ENCODE measurements at places on chromosomes 13 and 19.

DNA sequence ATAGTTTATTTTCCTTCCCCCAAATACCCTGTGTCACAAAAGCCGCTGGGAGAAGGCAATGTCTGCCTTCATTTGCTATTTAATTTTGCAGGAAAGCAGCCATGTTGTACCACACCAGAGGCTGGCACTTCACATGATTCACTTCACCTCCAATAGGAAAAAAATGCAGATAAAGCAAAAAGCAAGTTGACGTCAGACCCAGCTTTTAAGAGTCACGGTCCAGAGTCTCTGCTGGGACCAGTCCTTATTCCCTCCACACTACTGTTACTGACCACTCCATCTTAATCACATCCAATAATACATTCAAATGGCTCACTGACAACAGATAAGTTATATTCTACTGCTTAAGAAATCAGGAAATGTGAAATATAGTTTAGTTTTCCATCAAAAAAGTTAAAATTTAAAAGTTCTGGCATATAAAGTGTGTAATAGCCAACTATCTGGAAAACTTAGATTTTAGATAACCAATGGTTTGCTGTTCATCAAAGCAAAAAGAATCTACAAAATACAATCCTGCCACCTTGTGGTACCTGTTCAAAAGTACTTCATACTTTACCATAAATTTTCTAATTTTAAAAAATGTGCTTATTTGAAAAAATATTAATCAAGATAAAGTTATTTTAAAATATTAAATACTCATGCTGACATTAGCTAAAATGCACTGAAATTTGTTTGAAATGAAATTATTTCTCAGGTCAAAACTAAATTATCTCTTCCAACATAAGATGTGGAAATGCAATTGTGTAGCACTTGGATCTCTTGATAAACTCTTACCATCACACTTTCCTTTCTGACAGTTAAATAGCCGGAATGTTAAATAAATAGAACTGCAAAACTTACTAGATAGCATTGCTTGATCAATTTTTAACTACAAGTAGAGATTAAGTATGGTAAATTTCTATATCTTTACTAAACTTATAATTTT is 97.3 kb downstream of the SERP2 start:
- no peak overlapping the region for H3K27ac ChIP-seq
- H3K36me3 ChIP-seq = no peaks in the 10 kb centered on the region
- H3K4me3 ChIP-seq = no peak overlapping the region

GRCh38 chr13:28557725-28558520 is 63.0 kb upstream of the FLT1 start:
- no peaks in the 10 kb centered on the region for H3K4me1 ChIP-seq
- H3K4me3 ChIP-seq = no peak overlapping the region
- no peaks in the 10 kb centered on the region for H3K36me3 ChIP-seq

DNA sequence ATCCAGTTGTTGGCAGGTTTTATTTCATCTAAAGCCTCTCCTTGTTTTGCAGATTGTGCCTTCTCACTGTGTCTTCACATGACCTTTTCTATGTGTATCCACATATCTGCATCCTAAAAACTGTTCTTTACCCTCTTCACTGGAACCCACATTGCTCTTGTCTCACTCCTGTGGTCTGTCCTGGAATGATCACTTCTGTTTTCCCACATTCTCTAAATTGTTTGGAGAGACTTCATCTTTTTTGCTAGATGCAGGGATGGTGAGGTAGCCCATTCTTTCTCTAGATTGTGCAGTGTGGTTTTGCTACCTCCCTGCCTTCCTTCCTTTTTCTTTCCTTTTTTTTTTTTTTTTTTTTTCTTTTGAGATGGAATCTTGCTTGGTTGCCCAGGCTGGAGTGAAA is 608.6 kb upstream of the MIR17HG start:
- H3K4me3 ChIP-seq = no peak overlapping the region
- H3K36me3 ChIP-seq = no peaks in the 10 kb centered on the region
- no peaks in the 10 kb centered on the region for H3K4me1 ChIP-seq
- H3K27ac ChIP-seq = no peak overlapping the region
- DNase-seq = no peak

DNA sequence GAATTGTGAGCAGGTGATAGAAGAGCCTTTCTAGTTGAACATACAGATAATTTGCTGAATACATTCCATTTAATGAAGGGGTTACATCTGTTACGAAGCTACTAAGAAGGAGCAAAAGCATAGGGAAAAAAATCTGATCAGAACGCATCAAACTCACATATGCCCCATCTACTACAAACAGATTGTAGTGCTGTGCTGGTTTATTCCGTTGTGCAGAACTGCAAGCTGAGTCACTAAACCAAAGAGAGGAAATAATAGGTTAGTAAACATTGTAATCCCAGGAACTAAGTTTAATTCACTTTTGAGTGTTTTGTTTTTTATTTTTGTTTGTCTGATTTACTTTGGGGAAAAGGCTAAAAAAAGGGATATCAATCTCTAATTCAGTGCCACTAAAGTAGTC is 136.3 kb downstream of the CDK8 start:
- H3K4me1 ChIP-seq = peaks cover 6% of the 10 kb centered on the region
- no peak overlapping the region for H3K27ac ChIP-seq
- H3K27me3 ChIP-seq = no peaks in the 10 kb centered on the region
- H3K36me3 ChIP-seq = peaks cover 14% of the 10 kb centered on the region

DNA sequence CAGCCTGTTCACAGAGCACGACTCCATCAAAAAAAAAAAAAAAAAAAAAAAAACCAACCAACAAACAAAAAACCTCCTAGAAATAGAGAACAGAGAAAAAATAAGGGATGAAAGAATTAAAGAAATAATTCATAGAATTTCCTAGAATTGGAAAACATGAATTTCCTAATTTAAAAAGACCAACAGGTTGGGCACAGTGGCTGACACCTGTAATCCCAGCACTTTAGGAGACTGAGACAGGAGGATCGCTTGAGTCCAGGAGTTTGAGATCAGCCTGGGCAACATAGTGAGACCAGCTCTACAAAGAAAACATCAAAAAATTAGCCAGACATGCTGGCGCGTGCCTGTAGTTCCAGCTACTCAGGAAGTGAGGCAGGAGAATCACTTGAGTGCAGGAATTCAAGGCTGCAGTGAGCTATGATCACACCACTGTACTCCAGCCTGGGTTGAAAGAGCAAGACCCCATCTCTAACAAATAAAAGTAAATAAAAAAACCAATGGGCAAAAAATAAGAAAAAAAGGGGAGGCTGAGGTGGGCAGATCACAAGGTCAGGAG is 6.5 kb downstream of the SPART start:
- H3K4me3 ChIP-seq = no peak overlapping the region
- H3K4me1 ChIP-seq = peaks cover 36% of the 10 kb centered on the region
- DNase-seq = no peak
- H3K27me3 ChIP-seq = peaks cover 3% of the 10 kb centered on the region
- peaks cover 5% of the 10 kb centered on the region for H3K36me3 ChIP-seq
- H3K27ac ChIP-seq = no peak overlapping the region

- H3K36me3 ChIP-seq = no peaks in the 10 kb centered on the region
- H3K27ac ChIP-seq = no peak overlapping the region
- no peaks in the 10 kb centered on the region for H3K27me3 ChIP-seq
- no peak overlapping the region for H3K4me3 ChIP-seq
- no peak for DNase-seq
- H3K4me1 ChIP-seq = no peaks in the 10 kb centered on the region
Measured at GRCh38 chr13:69580255-69580654, 527.4 kb upstream of the ATXN8OS start.

DNA sequence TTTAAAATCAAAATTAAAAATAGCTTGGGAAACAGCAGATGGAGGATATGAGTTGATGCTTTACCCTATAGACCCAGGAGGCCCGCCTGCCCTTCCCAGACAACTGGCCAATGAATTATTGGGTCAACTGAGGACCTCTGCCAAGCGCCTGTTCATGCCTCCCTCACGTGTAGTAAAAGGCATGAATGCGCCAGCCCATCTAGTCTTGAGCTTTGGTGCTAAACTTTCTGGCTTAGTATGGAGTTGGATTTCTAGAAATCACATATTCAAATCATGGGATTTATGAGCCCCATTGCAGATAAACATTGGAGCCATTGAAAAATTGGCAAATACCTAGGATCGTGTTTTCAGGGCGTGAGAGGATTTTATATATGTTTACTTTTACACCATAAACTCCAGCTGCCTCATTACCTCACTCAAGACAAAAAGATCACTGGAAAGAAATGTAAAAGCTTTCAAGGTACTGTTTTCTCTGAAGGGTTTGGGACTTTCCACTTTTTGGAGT is 47.1 kb downstream of the COL4A2 start:
- DNase-seq = no peak
- no peak overlapping the region for H3K4me3 ChIP-seq
- H3K27ac ChIP-seq = no peak overlapping the region
- H3K27me3 ChIP-seq = peaks cover 13% of the 10 kb centered on the region
- H3K4me1 ChIP-seq = no peaks in the 10 kb centered on the region

- peaks cover 38% of the 10 kb centered on the region for H3K4me1 ChIP-seq
- H3K4me3 ChIP-seq = peak overlapping the region; percentile 87
- H3K27ac ChIP-seq = peak overlapping the region; percentile 96
- H3K27me3 ChIP-seq = no peaks in the 10 kb centered on the region
- H3K36me3 ChIP-seq = peaks cover 5% of the 10 kb centered on the region
- no peak for DNase-seq
Measured at GRCh38 chr19:9786342-9786741, 17.8 kb upstream of the ZNF846 start.

GRCh38 chr13:44220948-44221347 is 152.7 kb upstream of the SERP2 start:
- no peak for DNase-seq
- H3K27ac ChIP-seq = no peak overlapping the region
- H3K4me3 ChIP-seq = no peak overlapping the region
- H3K36me3 ChIP-seq = no peaks in the 10 kb centered on the region

GRCh38 chr13:51844862-51845573 is at the start of gene TMEM272:
TMEM272 (minus strand) TSS chr13:51845177; CDS start chr13:51838530, 6,647 bp downstream.
- H3K27me3 ChIP-seq = peaks cover 19% of the 10 kb centered on the region
- H3K36me3 ChIP-seq = no peaks in the 10 kb centered on the region
- no peak within 1 kb of the TSS for H3K27ac ChIP-seq

- H3K27me3 ChIP-seq = no peaks in the 10 kb centered on the region
- peaks cover 32% of the 10 kb centered on the region for H3K36me3 ChIP-seq
- no peak for DNase-seq
- no peak overlapping the region for H3K4me3 ChIP-seq
- peaks cover 76% of the 10 kb centered on the region for H3K4me1 ChIP-seq
Measured at GRCh38 chr13:99385940-99386339, 78.7 kb upstream of the GPR183 start.

DNA sequence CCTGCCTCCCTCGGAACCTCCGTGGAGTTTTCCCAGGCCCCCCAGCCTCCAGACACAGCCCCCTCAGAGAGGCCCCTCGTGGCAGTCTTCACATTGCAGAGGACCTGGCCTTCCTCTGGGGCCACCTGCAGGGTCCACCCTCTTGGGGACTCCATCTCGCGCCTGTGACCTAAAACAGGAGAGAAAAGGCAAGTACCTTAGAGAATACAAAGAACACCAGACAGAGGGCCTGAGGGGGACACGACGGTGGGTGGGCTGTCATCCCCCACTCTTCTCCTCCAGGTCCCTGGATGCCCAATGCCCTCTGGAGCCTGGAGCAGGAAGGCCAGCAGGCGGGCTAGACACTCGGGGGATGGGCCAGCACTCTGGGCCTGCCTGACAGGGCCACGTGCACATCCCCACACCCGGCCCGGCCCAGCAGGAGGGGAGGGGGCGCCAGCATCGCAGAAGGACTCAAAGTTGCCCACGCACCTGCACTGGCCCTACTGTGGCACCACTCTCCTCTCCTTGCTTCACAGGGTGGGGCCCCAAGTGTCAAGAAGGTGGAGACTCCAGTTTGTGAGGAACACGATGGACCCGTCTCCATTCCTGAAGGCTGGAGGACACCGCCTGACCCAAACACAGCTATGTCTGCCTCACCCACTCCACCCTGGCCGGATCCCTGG is 4.3 kb upstream of the A1BG start:
- peaks cover 37% of the 10 kb centered on the region for H3K4me1 ChIP-seq
- H3K36me3 ChIP-seq = peaks cover 3% of the 10 kb centered on the region
- DNase-seq = no peak
- H3K4me3 ChIP-seq = no peak overlapping the region

DNA sequence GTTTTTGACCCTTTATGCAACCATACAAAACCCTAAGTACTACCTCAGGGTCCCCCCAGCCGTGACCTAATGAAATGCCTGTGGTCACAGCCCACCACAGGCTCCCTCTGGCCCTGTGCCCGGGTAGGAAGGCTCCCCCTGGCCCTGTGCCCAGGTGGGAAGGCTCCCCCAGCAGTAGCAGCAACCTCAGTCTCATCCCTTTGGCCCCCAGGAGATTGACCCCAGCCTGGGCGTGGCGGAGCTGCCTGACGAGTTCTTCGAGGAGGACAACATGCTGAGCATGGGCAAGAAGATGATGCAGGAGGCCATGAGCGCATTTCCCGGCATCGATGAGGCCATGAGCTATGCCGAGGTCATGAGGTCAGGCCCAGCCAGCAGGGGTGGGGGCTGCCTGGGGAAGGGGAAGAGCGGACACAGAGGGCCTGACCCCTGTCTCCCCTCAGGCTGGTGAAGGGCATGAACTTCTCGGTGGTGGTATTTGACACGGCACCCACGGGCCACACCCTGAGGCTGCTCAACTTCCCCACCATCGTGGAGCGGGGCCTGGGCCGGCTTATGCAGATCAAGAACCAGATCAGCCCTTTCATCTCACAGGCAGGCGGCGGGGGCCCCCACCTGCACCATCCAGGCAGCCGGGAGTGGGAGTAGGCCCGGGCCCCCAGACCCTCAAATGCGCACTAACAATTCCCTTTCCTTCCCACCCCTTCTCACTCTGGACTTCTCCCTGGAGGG is 6.3 kb upstream of the BEST2 start:
- H3K27ac ChIP-seq = no peak overlapping the region
- H3K27me3 ChIP-seq = peaks cover 12% of the 10 kb centered on the region
- peaks cover 5% of the 10 kb centered on the region for H3K4me1 ChIP-seq
- no peak overlapping the region for H3K4me3 ChIP-seq

GRCh38 chr13:84129966-84130365 is 247.7 kb upstream of the SLITRK1 start:
- no peak overlapping the region for H3K27ac ChIP-seq
- DNase-seq = no peak
- H3K4me1 ChIP-seq = no peaks in the 10 kb centered on the region
- no peak overlapping the region for H3K4me3 ChIP-seq
- no peaks in the 10 kb centered on the region for H3K27me3 ChIP-seq

DNA sequence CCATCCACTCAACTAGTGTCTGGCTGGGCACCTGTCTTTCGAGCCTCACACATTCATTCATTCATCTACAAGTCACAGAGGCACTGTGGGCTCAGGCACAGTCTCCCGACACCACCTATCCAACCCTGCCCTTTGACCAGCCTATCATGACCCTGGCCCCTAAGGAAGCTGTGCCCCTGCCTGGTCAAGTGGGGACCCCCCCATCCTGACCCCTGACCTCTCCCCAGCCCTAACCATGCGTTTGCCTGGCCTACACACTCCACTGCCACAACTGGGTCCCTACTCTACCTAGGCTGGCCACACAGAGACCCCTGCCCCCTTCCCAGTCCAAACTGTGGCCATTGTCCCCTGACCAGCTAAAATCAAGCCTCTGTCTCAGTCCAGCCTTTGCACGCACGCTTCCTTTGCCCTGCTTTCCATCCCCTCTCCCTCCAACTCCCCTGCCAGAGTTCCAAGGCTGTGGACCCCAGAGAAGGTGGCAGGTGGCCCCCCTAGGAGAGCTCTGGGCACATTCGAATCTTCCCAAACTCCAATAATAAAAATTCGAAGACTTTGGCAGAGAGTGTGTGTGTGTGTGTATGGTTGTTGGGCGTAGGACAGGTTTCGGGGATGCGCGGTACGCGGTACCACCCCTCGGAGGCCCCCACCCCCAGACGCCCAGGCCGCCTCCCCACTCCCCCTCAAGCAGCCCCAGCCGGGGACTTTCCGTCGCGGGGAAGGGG is 404 bp upstream of the IL27RA start:
- peak overlapping the region; percentile 96 for H3K4me3 ChIP-seq
- H3K27ac ChIP-seq = peak overlapping the region; percentile 92
- no peak for DNase-seq
- H3K27me3 ChIP-seq = peaks cover 30% of the 10 kb centered on the region
- peaks cover 12% of the 10 kb centered on the region for H3K36me3 ChIP-seq
- peaks cover 45% of the 10 kb centered on the region for H3K4me1 ChIP-seq

All from activated naive CD4-positive, alpha-beta T cell treated with anti-CD3 and anti-CD28 coated beads, Interleukin-2, amount 10 ng/mL, durations not matched to agents 7 days and 5 days (primary cell).